Midbrain (tissue), 1 donor: ENCODE measurements at places on chromosomes 1 and 21.

- no peak for DNase-seq
Observed at GRCh38 chr1:147635342-147635741, 35.0 kb downstream of the ACP6 start.

DNA sequence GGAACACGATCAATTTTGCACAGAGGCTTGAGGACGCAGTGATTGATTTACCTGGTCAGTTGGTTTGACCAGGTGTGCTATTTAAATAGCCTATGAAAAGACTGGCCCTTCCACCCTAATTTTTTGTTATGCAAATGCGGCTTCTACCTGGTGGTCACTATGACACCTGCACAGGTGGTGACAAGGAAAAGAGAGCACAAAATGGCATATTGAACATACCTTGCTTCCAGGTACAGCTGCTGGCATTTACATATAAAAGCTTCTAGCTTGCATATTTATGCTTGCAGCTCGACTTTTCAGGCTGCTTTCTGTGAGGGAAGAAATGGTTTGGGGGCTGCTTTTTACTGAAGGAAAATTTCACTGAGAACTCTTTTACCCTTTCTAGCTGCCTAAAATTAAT, 15.3 kb upstream of the FMO4 start:
- DNase-seq: no peak

- no peak for DNase-seq
Observed at GRCh38 chr1:80869299-80869698, 931.4 kb upstream of the ADGRL2 start.

- no peak for DNase-seq
Observed at GRCh38 chr1:38784452-38785284, 74.9 kb downstream of the RRAGC start.

DNA sequence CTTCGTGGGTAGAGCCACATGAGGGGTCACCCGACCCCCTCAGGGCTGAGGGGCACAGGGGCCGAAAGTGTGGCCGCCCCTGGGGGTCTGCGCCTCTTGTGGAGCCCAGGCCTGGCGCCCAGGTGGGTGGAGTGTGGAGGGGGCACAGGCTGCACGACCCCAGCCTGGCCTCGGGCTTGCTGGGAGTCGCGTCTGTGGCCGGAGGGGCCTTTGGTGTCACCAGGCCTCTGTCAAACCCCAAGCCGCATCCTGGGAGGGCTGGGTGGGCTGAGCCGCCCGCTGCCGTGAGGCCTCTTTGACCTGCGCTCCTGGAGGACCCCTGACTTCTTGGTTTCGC, 60.7 kb downstream of the FAAP20 start:
- no peak for DNase-seq
